ENCODE measurements at places on chromosomes 5 and 9.

DNA sequence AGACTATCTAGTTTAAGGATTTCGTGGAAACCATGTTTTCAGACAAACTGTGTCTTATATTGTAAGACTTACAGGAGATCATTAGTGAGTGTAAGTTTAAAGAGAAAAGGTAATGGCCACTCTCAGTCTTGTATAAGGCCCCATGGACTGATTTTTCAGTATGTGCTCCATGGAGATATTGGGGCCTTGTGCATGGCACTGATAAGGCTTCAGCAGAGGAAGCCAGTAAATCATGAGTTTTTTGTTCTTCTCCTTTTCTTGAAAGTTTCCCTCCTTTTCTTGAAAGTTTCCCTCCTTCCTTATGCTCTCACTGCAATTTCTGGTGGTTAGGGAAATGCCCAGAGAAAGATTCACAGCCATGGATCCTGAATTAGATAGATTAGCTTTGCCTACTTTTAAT, 471.3 kb downstream of the LRRC70 start:
- DNase-seq = no peak

DNA sequence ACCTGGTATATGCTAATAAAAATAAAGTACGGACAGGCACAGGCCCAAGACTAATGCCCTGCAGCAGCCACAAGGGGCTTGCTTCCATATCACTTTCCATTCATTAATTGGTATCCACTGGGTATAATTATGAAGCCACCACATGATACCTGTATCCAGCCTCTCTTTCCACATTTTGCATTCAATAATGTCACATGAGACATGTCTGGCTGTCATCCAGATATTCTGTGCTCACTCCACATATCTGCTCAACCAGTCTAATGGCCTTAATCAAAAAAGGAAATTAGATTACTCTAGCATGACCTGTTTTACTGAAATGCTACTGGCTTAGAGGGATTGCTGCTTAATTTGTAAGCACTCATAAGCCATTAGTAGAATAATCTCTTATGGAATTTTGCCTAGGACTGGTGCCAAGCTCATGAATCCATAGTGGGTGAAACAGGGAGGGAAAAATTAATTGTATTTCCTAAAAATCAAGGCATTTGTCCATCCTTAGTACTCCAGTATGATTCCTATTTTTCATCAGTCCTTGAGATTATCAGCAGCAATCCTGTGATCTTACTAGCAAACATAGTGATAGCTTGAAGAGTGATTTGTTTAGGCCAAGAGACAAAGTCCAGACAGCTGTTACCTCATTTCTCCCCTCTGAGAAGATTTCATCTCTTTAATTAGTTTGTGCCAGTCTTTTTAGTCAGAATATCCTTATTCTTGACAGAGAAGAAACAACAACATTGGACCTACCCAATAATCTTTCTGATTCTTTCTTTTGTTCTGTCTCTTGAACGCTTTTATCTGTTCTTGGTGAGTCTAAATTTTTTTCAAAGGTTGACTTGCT, 119.2 kb upstream of the ABCA1 start:
- no peak for DNase-seq

DNA sequence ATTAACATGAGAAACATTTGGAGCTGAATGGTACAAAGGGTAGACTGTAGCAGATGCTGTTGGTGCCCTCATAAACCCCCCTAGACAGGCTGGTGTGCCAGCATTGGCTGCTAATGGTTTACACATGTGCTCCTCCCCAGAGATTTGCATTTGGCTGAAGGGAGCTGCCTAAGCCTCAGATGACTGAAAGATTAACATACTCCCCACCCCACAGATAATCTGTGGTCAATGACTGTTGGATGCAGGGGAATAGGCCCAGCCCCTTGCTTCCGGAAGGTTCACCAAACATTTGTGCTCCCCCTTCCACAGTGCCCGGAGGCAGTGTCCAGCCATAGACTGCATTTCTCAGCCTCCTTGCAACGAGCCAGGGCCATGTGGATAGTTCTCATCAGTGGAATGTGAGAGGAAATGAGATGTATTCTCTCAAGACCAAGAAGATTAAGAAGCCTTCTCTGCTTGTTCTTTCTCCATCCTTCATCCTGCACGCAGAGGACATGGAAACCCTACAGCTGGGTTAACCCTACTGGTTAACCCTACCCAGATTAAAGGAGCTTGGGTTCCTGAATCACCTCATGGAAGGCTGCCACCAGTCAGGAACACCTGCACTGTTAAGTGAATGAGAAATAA, 79.6 kb downstream of the PHAX start:
- DNase-seq = no peak

DNA sequence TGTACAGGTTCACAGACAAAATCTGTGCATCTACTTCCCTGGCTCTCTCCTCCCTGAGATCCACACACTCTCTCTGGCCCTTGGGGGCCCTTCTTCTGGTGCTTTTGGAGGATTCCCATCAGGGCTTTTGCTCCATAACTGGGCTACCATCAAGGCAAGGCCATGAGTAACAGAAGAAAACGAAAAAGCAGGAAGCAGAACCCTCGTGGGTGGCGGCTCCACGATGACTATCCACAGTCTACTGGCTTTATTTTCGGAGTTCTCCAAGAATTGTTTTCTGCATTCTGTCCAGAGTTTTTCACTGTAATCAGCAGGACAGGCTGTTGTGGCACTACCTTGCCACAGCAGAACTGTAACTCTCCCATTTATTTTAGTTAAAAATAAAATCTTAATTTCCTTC, 19.9 kb downstream of the PNPLA7 start:
- DNase-seq = no peak

GRCh38 chr9:133387680-133388079, 11.5 kb downstream of the STKLD1 start:
- no peak for DNase-seq

- DNase-seq = no peak
Observed at GRCh38 chr5:88545338-88545737, 276.7 kb upstream of the TMEM161B start.

GRCh38 chr5:115571441-115571878, 26.9 kb upstream of the FEM1C start:
- DNase-seq = no peak

DNA sequence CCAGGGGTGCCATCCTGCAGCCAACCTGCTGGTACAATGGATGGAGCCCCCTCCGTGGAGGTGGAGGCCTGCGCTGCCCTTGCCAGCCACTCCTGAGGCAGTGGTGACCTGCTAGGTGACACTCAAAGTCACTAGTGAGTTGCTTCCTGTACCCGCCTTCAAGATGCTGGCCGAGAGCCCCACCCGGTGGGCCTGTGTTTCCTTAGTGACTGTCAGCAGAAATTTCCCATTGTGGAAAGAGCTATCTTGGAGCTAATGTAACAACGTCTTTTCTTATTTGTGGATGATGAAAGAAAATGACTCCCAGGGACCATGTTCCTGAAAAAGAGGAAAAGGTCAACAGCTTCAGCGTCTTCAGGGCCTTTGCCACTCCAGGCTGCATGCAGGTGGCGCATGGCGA, 117.0 kb upstream of the BOD1 start:
- no peak for DNase-seq

- no peak for DNase-seq
Observed at GRCh38 chr9:73577848-73578247, 426.2 kb downstream of the ANXA1 start.

GRCh38 chr9:136590821-136591752, 45.2 kb upstream of the NOTCH1 start:
- DNase-seq = no peak

DNA sequence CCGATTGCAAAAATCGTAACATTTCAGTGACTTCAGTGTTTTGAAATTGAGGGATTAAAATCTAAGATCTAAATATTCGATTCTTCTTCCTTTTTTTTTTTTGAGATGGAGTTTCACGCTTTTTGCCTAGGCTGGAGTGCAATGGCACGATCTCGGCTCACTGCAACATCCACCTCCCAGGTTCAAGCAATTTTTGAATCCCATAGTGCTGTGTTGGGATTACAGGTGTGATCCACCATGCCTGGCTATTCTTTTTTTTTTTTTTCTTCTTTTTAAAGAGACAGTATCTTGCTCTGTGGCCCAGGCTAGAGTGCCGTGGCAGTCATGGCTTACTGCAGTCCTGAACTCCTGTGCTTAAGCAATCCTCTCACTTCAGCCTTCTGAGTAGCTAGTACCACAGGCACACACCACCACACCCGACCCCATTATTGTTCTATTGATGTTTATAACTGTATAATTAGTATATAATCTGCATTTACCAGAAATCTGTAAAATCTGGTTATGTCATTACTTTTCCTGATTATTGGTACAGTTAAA, 42.7 kb downstream of the NSD1 start:
- no peak for DNase-seq

DNA sequence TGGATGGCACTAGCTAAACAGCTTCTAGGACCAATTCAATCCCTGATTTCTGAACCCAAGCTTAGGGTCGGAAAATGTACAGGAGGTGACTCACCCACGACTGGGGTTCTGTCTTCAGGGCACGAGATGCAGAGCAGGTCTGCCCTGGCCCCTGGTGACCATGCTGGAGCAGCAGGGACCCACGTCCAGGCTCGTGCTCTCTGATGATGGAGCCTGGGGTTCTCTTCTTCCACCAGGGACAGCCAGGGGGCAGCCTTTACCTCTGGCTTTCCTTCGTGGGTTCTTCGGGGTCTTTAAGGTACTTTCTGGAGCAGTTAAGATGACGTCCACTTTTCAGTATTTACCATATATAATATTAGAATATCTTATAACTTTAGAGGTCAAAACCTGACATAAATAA, 2.1 kb downstream of the CFAP77 start:
- DNase-seq = peak; percentile 25

- no peak for DNase-seq
Observed at GRCh38 chr9:77707383-77708063, 59.4 kb upstream of the GNA14 start.

- no peak for DNase-seq
Observed at GRCh38 chr5:179373101-179373934, 28.1 kb upstream of the ADAMTS2 start.

- no peak for DNase-seq
Observed at GRCh38 chr9:114098021-114098935, 814 bp downstream of the KIF12 start.

DNA sequence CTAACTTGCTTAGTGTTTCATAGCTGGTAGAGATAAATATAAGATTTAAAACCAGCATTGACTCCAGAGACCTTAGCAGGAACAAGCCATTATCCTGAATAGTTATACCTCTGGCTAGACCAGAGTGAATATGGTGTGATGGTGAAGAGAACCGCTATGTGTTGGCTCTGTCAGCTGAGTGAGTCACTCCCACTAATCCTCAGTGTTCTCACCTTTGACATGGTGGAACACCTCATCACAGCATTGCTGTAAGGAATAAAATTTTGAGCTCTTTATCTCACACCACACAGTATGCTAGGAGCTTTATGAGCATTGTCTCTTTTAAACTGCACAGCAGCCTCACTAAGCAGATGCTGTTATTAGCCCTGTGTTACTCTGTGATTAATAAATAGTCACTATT, 90.7 kb upstream of the DHFR start:
- DNase-seq = no peak

DNA sequence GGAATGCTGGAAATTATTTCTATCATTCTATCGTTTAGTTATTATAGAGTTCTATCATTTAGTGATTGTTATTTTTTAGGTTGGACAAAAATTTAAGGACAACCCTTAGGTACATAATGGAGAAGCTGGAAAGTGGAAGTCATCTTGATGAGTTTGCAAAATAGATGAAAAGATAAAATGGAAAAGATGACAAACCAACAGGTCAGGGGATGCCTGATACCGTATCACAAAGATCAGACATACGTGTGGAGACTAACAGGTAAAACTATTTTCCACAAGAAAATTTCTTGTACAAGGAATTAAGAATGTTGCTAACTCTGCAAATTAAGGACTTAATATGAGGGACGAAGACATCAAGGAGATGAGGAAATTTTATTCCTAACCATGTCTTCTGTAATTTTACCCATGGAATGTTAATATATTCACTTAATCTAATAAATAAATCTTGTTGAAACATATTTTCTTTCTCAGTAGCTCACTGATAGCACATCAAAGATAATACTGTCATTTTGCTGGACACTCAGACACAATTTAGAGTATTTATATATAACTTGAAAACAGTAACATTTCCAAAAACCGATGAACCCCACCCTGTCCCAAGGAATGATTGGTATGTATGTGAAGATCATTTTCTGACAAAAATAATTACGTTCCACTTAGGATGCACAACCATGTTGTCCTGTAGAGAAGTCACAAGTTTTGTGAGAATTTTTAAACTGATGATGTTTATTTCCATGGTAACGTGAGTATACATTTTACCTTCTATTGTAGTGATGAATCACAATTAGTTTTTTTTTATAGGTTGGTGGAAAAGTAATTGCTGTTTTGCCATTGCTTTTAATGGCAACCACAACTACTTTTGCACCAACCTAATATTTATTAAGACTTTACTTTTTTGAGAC, 2.6 kb downstream of the LURAP1L start:
- no peak for DNase-seq

DNA sequence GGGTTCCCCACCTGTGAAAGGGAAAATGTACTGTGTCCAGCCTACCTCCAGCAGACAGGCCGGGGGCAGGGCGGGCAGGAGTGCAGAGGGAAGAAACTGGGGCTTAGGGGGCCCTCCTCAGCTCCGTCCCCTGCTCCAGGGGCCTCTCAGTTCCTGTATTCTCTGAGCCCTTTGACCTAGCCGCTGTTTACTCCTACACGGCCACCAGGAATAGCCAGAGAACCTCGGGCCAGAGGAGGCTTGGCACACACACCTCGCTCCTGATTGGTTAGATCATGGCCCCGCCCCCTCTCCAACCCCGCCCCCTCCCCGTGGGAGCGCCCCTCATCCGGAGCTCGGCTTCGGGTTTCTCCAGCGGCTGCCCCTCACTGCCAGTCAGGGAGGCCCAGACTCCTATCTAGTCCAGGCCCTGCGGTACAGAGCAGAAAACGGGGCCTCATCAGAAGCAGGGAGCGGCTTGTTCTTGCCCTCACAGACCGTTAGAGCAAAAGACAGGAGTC, 2.2 kb downstream of the ST6GALNAC6 start:
- no peak for DNase-seq

- no peak for DNase-seq
Observed at GRCh38 chr9:136080716-136081112, 14.4 kb downstream of the NACC2 start.

DNA sequence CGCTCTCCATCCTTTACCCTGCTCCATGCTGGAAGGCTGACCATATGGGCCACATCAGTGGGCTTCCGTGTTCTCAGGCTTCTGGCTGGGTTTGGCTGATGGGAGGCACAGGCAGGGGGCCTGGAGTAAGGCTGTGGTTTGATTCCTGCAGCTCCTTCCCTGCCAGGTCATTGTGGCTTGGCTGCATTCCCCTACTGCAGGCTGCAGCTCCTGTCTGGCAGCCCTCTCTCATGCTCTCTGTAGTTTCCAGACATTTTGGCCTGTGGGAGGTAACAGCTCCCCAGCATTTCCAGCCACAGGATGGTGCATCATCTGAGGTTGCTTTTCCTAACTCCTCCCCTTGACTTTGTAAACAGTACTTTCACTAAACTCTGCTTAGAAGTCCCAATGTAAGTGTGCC, 102.0 kb upstream of the PTPN3 start:
- DNase-seq = no peak

- DNase-seq = no peak
Observed at GRCh38 chr5:158268286-158268685, 409.3 kb upstream of the CLINT1 start.

DNA sequence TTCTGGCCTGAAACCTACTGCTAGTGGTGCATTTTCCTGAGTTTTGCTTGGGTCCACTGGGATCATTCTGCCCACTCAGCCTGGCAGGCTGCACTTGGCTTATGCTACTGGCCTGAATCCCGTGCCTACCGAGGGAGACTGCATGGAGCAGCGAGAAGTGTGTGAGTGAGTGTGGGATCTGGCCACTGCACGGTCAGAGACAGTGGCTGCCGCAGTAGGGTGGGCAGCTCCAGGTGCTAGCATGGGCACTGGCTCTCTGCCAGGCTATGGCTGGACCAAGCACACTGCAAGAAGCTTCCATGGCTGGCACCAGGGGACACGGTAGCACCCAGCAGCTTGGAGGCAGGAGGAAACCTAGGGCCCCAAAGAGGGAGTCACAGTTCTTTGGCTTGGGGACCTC, 1058.7 kb upstream of the ACO1 start:
- no peak for DNase-seq
